ENCODE measurements at places on chromosomes 2 and 18.

GRCh38 chr2:239870276-239870675 lies 154.9 kb downstream of the NDUFA10 start:
- DNase-seq: no peak

- no peak for DNase-seq
These were observed 28.4 kb upstream of the DTNB start for GRCh38 chr2:25701801-25702200.

DNA sequence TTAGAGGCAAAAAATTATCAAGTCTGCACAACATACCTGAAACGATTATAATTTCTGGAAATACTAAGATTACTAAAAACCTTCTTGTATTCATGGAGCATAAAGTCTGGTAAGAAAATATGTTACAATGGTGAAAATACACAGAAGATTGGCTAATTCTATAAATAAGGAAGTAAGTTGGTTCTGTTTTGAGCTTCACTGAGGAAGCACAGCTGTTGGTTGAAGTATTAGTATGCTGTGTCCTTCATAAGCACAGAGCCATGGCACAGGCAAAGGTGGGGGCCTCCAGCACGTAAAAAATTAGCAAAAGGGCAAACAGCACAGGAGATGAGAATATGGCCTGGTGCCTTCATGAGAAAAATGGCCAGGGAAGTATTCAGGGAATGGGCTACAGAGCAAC lies 40.4 kb upstream of the ANKRD62 start:
- no peak for DNase-seq

DNA sequence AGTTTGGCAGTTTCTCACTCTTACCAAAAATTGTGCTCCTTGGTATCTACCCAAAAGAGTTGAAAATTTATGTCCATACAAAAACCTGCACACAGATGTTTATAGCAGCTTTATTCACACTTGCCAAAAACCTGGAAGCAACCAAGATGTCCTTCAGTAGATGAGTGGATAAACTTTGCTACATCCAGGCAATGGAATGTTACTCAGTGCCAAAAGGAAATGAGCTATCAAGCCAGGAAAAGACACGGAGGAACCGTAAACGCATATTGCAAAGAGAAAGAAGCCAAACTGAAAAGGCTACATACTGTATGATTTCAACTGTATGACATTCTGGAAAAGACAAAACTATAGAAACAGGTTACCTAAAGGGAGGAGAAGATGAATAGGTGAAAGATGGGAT lies 36.1 kb downstream of the TMEM163 start:
- no peak for DNase-seq

DNA sequence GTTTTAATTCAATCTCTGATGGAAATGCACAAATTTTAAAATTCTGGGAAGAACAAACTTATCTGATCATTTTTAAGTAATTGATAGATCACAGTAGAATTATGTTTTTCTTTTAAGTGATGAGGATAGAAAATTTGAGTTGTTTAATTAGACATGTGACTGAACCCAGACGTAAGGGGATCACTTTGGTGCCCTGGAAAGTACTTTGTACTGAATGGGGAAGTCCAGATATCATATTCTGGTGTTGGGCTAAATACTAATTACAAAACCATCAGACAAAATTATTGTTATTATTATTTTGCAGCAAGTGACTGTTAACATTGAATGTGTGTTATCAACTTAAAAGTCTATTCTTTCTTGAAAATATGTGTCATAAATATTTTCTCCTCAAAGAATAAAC lies 994.6 kb downstream of the TSN start:
- no peak for DNase-seq

GRCh38 chr18:68779169-68779568 lies 18.7 kb upstream of the CCDC102B start:
- DNase-seq: no peak

GRCh38 chr2:5026571-5027234 lies 665.5 kb upstream of the SOX11 start:
- no peak for DNase-seq

DNA sequence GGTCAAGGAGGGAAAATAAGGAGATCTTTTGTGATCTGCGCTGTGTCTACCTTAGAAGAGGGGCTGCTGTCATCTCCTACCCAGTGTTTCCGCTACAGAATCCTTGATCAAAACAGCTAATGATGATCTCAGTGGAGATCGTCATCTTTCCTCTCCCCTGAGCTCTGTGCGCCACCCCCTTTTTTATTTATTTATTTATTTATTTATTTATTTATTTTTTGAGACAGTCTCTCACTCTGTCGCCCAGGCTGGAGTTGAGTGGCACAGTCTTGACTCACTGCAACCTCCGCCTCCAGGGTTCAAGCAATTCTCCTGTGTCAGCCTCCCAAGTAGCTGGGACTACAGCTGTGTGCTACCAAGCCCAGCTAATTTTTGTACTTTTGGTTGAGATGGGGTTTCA lies 55.5 kb downstream of the SERTAD2 start:
- no peak for DNase-seq

DNA sequence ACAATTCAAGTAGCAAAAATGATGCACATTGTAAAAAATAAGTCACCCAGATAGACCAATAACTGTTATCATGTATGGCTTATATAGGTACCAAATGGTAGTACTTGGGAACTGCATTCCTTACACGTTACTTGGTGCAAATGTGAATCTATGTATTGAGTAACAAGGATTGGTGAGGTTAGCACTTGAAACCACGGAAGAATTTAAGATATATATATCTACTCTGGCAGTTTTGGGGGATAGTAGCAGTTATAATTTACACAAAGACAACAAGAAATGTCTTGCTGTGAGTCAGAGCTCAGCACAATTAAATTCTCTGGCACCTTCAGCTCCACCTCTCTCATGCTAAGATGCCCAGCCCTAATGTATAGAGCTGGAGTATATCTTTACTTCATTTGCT lies 359.4 kb upstream of the RAB12 start:
- no peak for DNase-seq

GRCh38 chr2:163625632-163626031 lies 110.2 kb downstream of the FIGN start:
- DNase-seq: no peak

GRCh38 chr2:74497777-74498499 lies 1.5 kb downstream of the LBX2 start:
- DNase-seq: no peak

- DNase-seq: no peak
These were observed 322.3 kb upstream of the VWC2L start for GRCh38 chr2:214088536-214088935.

- DNase-seq: no peak
These were observed 104.7 kb upstream of the COPS8 start for GRCh38 chr2:236980961-236981360.

GRCh38 chr2:171410101-171410500 lies 23.7 kb downstream of the METTL8 start:
- no peak for DNase-seq

DNA sequence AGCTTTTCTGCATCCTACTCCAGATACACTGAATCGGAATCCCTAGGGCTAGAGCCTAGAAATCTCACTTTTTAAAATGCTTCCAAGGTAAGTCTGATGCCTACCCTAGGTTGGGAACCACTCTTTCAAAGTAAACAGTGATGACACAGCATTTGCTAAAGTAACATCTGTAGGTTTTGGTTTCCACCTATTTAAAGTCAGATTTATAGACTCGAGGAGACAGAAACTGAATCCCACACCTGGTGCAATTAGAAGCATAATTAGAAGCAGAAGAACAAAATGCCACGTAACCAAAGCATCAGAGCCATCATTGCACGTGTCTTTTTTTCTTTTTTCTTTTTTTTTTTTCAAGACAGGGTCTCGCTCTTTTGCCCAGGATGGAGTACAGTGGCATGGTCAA lies 40.9 kb downstream of the PDK1 start:
- DNase-seq: no peak

DNA sequence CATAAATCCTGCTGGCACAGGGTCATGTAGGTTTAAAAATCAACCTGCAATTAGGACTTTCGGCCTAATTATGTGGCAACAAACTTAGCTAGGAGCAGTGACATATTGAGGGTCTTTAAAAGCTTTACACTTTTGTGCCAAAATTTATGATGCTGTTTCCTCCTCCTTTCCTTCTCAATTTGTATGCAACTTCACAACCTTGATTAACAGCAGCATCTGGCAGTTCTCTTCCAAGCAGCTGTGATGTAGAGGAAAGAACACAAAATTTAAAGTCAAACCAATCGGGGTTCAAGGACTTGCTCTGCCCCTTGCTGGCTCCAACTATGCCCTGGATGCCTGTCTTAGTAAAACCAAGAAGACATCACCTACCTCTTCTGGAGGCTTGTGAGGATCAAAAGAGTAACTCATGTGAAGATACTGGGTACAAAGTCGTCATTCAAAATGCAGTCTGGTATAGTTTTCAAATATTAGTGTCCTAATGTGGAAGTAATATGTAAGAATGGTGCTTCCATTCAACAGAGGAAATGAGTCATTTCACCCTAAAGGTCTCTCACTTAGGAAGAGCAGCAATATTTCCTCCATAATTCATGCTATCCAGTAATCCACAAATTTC lies 94.7 kb downstream of the ANKRD44 start:
- no peak for DNase-seq

- DNase-seq: no peak
These were observed at the start of gene POU3F3 for GRCh38 chr2:104853534-104854497. TSS of gene POU3F3 (plus strand) at chr2:104854115. CDS start at chr2:104855511, 1,396 bp downstream.

DNA sequence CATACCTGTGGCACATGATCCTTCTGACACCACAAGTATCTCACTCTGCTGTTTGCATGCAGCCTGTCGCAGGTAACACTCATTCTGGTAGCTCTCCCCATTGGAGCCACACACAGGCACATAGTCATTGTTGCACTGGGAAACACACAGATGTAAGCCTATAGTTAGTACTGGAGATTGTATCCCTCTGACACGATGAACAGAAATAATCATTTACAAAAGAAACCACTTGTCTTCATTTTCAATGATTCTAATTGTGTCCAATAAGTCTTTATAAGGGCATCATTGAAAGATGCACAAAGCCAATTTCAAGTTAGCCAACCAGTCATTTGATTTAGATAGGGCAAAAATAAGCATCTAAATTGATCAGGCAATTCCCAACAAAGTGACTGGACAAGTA lies 10.4 kb downstream of the TMEFF2 start:
- no peak for DNase-seq

- no peak for DNase-seq
These were observed 6.7 kb downstream of the MYO7B start for GRCh38 chr2:127542231-127542630.

DNA sequence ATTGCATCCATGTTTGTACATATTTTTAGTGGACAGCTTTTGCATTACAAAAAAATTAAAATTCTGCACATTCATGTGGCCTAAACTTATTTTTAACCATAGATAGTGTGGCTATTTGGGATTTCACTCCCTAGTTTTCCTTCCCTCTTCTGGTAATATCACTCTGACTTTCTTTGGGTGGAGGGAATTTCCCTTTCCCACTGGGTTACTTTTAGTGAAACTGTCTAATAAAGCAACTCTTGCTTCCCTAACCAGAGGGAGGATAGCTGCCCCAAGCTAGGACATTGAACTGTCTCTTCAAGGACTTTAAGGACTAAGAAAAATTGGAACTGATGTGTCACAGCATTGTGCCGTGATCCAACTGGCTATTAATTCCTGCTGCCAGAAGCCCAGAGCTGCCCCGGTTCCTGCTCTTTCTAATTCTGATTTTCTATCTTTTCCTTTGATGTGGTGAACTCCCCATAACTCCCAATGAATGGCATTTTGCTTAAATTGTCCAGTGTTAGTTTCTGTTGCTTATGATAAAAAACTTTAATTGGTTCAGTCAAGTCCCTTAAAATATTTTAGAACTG lies 20.0 kb upstream of the EFR3B start:
- no peak for DNase-seq

GRCh38 chr18:66676699-66677098 lies 72.8 kb upstream of the CDH19 start:
- no peak for DNase-seq

GRCh38 chr2:81467096-81467495 lies 1162.5 kb upstream of the LRRTM1 start:
- DNase-seq: no peak

DNA sequence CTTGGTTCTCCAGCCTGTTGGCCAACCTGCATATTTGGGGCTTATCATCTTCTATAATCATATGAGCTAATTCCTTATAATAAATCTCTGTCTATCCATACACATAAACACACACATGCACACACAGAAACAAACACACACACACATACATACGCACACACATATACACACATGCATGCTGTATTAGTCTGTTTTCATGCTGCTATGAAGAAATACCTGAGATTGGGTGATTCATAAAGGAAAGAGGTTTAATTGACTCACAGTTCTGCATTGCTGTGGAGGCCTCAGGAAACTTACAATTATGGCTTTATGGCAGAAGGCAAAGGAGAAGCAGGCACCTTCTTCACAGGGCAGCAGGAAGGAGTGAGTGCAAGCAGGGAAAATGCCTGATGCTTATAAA lies 707.4 kb upstream of the CDH2 start:
- no peak for DNase-seq

GRCh38 chr2:62455957-62456692 lies 49.9 kb downstream of the TMEM17 start:
- no peak for DNase-seq

DNA sequence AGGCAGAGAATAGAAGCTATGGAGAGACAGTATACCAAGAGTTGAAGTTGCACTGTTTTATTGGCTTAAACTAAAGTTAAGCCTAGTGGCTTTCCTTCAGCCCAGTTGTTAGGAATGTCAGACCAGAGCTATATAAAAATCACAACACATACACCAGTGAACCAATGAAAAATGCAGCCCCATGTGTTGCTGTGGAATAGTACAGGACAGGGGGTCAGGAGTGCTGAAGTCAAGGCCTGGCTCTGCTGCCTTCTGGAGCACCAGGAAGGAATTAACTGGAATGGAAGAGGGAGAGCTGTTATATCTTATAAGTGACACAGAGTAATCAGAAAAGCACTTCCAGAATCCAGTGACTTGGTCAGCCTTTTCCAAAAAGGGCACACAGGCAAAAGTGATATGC lies 58.9 kb downstream of the OSR1 start:
- DNase-seq: no peak

GRCh38 chr2:237072067-237072931 lies 13.4 kb upstream of the COPS8 start:
- DNase-seq: peak; percentile 13

GRCh38 chr18:68177807-68178702 lies 536.9 kb downstream of the TMX3 start:
- no peak for DNase-seq

- no peak for DNase-seq
These were observed 67.0 kb upstream of the LYPD6B start for GRCh38 chr2:148971547-148971946.

- DNase-seq: no peak
These were observed 3.9 kb upstream of the MYCN start for GRCh38 chr2:15936277-15937104.

DNA sequence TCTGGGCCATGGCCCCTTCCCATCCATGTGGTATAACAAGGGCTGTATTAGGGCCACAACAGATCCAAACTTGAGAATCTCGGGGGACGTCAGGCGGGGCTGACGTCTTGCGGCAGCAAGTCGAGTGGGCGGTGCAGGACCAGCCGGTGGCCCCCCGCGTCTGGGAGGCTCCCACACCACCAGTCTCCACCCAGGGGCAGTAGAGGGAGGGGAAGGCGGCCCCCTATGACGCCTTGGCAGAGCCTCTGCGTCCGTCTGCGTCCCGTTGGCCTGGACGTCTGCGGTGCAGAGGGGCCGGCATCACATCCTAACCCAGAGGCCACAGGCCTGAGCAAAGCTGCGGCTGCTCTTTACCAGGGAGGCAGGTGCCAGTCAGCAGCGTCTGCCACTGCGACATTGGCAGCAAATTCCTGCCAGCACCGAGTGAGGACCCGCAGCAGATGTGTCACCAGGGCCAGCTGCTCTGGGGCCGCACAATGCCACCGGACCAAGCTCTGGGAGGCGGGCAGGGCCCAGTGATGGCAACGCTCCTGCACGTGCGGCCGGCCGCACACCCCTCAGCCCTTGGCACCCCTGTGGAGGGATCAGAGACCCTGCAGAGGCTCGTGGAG lies 73.8 kb downstream of the KCNG2 start:
- DNase-seq: no peak

- no peak for DNase-seq
These were observed 175.9 kb upstream of the FN1 start for GRCh38 chr2:215611609-215612386.
